ENCODE measurements at places on chromosomes 5 and 9. TPM values are rescaled to one million over a fixed set of nuclear protein-coding genes. Genes with fewer than 3 reads are reported as not detected.

Gene IL5
- total RNA-seq, result not detected

Gene BHMT2
- 78.2 TPM for total RNA-seq

Gene EXOC3
- 51.3 TPM for total RNA-seq

Gene C1QTNF3
- total RNA-seq, result 2.4 TPM

Gene WHRN
- 4.1 TPM for total RNA-seq

Gene STKLD1
- not detected for total RNA-seq

Gene SLC6A19
- not detected for total RNA-seq

Gene RIMOC1
- 19.9 TPM for total RNA-seq

Gene WDR36
- 17.1 TPM for total RNA-seq

Gene SPINK7
- total RNA-seq, result not detected

Gene HRCT1
- total RNA-seq, result 15.3 TPM

Measured in subcutaneous adipose tissue (tissue), 4 donors.